ENCODE measurements at places on chromosomes 6 and 20.

GRCh38 chr6:45827952-45828530 is 187.6 kb downstream of the CLIC5 start:
- no peak for DNase-seq
- H3K36me3 ChIP-seq: no peaks in the 10 kb centered on the region
- H3K27me3 ChIP-seq: no peaks in the 10 kb centered on the region
- H3K4me1 ChIP-seq: no peaks in the 10 kb centered on the region

- no peaks in the 10 kb centered on the region for H3K36me3 ChIP-seq
- DNase-seq: peak; percentile 59
- no peaks in the 10 kb centered on the region for H3K4me1 ChIP-seq
- no peak overlapping the region for H3K4me3 ChIP-seq
- no peak overlapping the region for H3K27ac ChIP-seq
Observed at GRCh38 chr6:100479179-100480035, 14.7 kb upstream of the SIM1 start.

- H3K27me3 ChIP-seq: no peaks in the 10 kb centered on the region
- no peak overlapping the region for H3K4me3 ChIP-seq
- H3K36me3 ChIP-seq: no peaks in the 10 kb centered on the region
- H3K27ac ChIP-seq: no peak overlapping the region
- no peaks in the 10 kb centered on the region for H3K4me1 ChIP-seq
- no peak for DNase-seq
Observed at GRCh38 chr6:78436335-78436734, 431.0 kb upstream of the IRAK1BP1 start.

- no peaks in the 10 kb centered on the region for H3K27me3 ChIP-seq
- H3K4me1 ChIP-seq: no peaks in the 10 kb centered on the region
- DNase-seq: no peak
- H3K4me3 ChIP-seq: no peak overlapping the region
- H3K27ac ChIP-seq: no peak overlapping the region
Observed at GRCh38 chr6:116118608-116119007, 7.3 kb downstream of the COL10A1 start.

DNA sequence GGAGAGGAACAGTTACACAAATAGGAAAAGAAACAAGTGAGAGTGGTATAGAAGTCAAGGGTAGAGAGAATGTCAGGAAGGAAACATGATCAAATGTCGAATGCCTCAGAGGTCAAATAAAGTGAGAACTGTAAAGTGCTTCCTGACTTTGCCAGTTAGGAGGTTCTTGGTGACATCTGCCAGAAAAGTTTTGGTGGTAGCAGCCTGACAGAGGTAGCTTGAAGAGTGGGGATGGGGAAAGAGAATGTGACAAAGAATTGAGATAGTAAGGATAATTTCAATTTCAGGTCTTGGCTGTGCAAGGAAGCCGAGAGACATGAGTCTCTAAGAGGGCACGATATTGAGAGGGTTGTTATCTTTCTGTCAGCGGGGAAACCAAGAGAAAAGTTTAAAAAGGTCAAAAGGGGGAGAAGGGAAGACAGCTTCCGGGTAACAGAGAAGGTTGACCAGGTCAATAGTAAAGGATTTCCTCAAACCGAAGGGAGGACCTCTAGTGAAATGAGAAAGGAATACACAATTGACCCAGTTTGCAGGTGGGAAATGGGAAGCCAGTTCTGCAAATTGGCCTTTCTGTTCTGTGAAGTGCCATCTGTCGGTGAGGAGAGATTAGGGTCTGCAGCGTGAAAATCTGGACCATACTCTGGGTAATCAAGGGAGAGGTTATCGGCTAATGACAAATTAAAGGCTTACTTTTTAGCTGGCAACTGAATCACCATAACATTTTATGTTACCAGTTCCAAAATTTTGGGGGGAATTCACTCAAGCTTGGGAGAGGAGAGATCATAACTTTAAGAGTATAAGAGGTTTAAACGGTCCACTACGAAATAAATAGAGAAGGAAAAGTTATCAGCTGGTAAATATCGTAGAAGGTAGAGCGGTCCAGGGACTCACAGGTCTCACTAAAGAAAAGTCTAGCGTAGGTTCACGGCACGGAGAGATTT is 973 bp upstream of the BRD2 start:
- peaks cover 1% of the 10 kb centered on the region for H3K36me3 ChIP-seq
- peak; percentile 75 for DNase-seq
- H3K4me3 ChIP-seq: peak overlapping the region; percentile 64
- peaks cover 40% of the 10 kb centered on the region for H3K4me1 ChIP-seq

DNA sequence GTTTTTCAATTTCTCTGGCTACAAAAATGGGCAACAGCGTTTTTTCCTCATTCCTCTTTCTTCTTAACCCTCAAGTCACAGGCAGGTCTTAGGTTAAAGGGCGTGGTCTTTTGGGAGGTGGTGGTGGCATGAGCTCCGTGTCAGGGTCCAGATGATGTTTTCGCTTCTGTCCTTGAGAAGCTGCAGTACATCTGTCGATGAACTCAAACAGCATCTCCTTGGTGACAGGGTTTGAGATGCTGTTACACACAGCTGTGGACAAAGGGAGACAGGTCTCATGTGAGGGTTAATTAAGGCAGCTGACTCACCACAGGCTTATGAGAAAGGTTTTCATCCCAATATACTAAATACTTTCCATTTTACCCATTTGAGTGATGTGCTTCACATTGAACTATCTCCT is 350.8 kb downstream of the RNGTT start:
- no peak for DNase-seq
- no peaks in the 10 kb centered on the region for H3K4me1 ChIP-seq
- no peak overlapping the region for H3K4me3 ChIP-seq
- H3K27ac ChIP-seq: no peak overlapping the region
- no peaks in the 10 kb centered on the region for H3K27me3 ChIP-seq

GRCh38 chr6:47152666-47153403 is 110.7 kb upstream of the ADGRF1 start:
- no peaks in the 10 kb centered on the region for H3K36me3 ChIP-seq
- DNase-seq: no peak
- no peaks in the 10 kb centered on the region for H3K27me3 ChIP-seq
- no peak overlapping the region for H3K4me3 ChIP-seq
- no peak overlapping the region for H3K27ac ChIP-seq
- H3K4me1 ChIP-seq: no peaks in the 10 kb centered on the region

Data from common myeloid progenitor, CD34-positive (primary cell).